ENCODE measurements at places on chromosomes 12 and 14.

GRCh38 chr14:61125041-61125866 is 144.2 kb downstream of the SLC38A6 start:
- DNase-seq, result no peak

DNA sequence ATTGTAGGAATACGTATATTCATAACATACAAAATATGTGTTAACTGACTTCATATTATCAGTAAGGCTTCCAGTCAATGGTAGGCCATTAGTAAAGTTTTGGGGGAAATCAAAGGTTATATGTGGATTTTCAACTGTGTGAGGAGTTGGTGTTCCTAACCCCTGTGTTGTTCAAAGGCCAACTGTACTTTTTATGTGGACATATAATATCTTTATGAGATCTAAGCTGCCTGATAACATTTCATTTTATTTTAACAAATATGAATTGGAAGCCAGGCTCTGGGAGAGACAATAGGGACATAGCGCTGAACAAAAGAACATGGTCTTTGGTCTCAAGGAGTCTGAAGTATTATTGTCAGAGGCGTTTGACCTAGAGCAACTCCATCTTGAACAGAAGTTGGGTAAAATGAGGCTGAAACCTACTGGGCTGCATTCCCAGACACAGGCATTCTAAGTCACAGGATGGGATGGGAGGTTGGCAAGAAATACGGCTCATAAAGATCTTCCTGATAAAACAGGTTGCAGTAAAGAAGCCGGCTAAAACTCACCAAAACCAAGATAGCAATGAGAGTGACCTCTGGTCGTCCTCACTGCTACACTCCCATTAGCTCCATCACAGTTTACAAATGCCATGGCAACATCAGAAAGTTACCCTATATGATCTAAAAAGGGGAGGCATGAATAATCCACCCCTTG is 147.2 kb downstream of the KSR2 start:
- DNase-seq, result no peak

DNA sequence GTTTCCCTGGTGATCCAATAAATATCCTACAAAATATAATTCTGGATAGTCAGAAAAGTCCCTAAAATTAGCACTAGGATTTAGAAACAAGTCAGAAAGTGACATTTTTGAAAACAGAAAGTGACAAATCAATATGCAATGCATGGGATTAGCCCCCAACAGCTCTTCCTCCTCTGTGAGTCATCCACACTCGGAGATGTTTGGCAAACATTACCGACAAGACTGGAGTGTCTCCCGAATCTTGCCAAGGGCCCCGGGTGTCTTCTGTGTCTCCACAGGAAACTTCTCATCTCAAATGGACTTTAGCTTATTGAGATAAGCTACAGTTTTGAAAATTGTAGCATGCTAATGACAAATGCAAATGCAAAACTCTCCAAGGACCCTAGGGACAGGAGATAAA is 398.9 kb upstream of the CCDC196 start:
- DNase-seq, result no peak

GRCh38 chr12:23006413-23006812 is 381.4 kb downstream of the ETNK1 start:
- DNase-seq, result peak; percentile 20

DNA sequence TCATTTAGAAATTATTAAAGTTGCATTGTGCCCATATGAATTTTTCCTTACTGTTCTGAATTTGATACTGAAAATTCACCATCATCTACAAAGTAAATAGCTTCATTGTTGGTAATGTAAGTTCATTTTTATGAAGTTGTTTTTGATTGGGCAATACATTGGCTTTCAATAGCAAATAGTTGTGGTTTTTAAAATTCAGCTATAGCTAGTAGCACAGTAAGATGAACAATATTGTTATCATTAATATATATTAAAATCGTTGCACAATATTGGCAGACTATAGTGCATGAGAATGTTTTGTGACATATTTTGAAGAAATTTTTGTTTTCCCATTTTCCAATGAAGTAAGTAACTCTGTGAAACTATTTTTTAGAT is 575.0 kb downstream of the PRKD1 start:
- no peak for DNase-seq

- DNase-seq, result no peak
Observed at GRCh38 chr14:42057111-42057510, 450.4 kb downstream of the LRFN5 start.

- DNase-seq, result peak; percentile 36
Observed at GRCh38 chr12:12983420-12984035, 16.5 kb downstream of the HEBP1 start.

DNA sequence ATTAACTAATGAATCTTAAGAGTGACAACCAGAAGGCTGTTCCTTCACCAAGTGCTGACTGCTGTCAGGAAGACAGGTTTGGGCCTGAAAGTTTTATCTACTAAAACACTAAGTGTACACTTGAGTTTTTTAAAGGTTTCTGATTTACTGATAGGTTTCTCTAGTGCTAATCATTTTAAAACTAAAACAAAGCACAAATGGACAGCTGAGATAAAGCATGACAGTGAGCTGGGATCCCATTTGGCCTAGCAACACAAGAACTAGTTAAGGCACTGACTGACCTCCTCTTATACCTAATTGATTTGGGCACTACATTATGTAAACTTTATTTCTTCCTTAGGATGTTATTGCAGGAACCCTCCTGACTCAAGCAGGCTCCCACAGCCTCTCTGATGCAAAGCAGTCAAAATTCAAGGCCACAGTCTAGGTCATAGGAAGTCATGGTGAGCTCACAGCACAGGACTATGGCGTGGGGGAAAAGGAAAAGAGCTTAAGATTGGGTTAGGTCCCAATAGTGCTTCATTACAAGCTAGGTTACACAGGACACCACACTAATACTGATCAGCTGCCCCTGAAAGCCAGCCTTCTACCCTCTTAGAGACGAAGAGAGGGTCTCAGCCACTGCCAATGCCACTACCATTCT is 3.5 kb downstream of the STXBP6 start:
- no peak for DNase-seq

- DNase-seq, result no peak
Observed at GRCh38 chr12:48980953-48981756, 3.0 kb downstream of the WNT1 start.

DNA sequence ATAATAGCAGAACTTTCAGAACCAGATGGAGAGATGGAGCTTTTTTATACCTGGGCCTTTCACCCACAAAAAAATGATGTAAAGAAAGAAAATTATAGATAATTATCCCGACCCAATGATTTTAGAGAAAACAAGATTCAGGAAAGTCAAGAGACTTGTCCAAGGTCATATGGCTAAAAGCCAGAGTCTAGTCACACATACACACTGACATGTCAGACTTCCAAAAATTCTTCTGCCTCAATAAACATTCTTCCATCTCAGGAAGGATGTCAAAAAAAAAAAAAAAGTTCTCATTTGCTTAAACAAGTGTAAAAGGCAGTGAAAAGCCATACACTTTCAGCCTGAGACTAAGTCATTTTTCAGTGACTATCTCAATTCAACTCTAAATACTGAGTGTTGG is 116.0 kb downstream of the PRICKLE1 start:
- no peak for DNase-seq

- DNase-seq, result no peak
Observed at GRCh38 chr14:61498303-61498702, 176.9 kb downstream of the PRKCH start.

GRCh38 chr12:40016980-40017379 is 88.9 kb downstream of the SLC2A13 start:
- DNase-seq, result no peak

DNA sequence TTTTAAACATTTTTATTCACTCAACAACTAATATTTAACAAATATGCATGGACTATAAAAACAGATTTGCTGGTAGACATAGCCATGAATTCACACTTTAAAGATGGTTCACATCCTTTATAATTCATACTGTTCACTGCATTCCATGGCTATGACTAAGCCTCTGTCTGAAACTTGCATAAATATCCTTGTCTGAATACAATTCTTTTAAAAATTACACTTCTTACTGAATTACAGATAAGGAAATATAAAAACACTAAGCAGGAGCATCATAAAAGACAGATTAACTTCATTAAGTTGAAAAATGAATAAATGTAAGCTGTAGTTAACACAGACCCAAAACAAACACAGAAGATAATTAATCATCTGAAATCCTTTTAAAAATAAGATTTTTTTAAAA is 53.8 kb downstream of the GXYLT1 start:
- DNase-seq, result no peak

DNA sequence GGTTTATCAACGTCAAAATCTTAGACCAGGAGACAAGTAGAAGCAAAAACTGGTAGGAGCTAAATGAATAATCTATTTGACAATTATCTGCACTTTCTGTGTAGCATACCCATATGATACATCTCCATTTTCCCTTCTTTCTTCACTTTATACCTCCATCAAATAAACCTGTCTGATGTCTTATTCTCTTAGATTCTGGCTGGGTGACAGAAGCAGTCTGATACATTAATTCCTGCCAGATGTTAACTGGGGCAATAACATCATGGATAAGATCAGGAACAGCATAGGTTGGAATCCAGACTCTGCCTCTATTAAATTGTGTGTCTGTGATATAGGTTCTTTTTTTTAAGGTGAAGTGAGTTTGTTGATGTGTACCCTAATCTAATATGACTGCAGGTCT is 11.7 kb upstream of the RERG start:
- DNase-seq, result no peak

DNA sequence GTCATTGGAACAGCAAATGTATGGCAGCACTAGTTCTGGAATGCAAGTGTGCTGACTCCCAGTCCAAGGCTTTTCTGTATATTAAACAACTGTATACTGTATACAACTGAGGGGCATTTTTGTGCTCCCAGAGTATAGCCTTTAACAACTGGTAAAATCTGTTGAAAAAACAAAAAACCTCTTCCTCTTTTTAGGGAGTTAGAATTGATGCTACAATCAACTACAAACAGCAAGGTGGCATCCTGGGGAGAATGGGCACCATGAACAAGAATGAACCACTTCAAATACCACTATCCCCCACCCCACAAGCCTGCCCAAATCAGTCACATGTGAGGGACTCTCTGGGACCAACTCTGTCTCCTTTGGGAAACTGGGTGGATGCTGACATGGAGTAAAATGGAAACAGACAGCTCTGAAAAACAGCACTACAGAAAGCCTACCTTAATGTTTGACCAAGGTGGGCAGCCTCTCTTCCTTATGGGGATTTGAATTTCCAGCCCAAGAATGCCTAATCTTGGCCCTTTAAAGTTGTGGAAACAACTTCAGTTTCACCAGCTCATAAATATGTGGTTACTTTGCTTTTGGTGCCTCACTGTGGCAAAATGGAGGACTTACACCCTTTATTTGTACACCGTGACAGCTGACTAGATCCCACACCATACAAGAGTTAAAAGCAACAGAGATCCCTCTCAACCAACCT is 7.5 kb downstream of the VTI1B start:
- no peak for DNase-seq

DNA sequence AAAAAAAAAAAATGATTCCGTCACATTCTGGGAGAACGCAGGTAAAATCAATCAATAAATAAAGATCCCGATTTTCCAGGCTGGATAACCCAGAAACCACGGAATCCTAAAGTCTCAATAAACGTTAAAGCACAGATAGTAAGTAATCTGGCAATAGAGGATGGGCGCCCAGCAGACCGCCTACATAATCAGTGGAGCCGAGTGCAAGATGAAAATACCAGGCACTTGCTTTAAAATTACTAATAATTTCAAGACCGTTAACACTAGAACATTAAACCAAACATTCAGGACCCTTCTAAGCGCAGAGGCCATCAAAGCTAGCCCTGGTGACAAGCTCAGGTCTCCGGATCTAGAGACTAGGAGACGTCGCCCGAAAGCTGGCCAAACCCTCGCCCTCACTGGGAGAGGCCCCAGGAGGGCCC is 1.2 kb upstream of the DCAF11 start:
- no peak for DNase-seq

DNA sequence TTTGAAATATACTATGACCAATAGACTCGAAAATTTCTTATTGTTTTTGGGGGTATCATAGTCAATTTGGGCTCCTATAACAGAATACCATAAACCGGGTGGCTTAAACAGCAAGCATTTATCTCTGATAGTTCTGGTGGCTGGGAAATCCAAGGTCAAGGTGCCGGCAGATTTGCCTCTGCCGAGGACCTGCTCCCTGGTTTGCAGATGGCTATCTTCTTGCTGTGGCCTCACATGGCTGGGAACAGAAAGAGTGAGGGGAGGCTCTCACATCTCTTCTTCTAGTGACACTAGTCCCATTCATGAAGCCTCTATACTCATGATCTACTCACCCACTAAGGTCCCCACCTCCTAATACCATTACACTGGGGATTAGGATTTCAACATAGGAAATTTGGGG is 70.7 kb downstream of the BORCS5 start:
- no peak for DNase-seq

DNA sequence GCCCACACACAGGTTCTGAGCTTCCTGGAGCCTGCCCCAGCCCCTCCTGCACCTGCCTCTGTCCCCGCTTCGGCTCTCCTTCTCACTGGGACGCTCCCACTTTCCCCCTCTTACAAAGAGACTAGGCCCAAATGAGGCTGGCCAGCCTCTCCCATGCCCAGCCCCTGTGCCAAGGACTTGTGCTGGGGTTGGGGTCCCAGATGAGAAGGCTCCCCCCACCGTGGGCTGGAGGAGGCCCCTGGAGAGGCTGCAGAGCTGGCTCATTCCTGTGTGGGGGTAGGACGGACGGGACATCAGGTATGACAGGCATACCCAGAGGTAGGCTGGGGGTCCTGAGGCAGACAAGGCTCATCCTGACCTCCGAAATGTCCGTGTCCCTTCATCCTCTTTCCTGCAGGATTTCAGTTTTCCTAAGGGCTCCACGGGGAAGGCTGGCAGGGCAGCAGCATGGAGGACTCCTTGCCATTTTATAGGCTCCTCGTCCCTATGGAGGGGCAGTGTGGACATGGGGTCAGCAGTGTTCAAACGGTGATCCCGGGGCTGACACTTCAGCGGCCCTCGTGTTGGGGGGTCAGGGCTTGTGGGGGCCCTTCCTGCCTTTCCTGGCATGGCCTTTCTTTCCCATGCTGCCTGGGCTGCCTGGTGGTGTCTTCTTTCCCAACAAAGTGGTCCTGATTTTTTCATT is 49.1 kb upstream of the MEG3 start:
- peak; percentile 6 for DNase-seq

- peak; percentile 33 for DNase-seq
Observed at GRCh38 chr14:68636597-68636996, 156.3 kb downstream of the ZFP36L1 start.

GRCh38 chr14:39241637-39242036 is 7.9 kb downstream of the MIA2 start:
- DNase-seq, result no peak

- no peak for DNase-seq
Observed at GRCh38 chr12:30485230-30485890, 210.3 kb downstream of the IPO8 start.
